Neuronal stem cell (in vitro differentiated cells): ENCODE measurements at places on chromosomes 16 and 17.

GRCh38 chr16:68061396-68061795 lies 23.8 kb upstream of the NFATC3 start:
- no peak for DNase-seq

GRCh38 chr17:38602956-38603785 lies 2.6 kb downstream of the SRCIN1 start:
- DNase-seq = no peak

DNA sequence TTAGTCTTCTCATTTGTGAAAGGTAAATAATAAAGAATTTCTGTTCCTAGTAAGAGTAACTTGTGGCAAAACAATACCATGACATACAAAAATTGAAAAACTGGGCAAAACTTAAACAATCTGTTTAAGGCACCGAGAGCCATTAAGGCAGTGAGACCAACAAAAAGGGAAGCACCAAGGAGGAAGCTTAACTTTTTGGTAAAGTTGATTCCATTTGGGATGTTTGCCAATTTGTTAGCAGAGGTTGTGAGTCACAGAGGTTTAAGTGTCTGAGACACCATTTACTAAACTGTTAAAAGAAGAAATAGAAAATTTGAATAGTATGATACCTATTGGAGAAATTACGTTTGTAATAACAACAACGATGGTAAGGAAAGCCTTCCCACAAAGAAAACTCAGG lies 4.9 kb downstream of the SLC35G3 start:
- DNase-seq = no peak

- DNase-seq = no peak
Measured at GRCh38 chr16:53212893-53213223, 158.1 kb downstream of the CHD9 start.

- no peak for DNase-seq
Measured at GRCh38 chr17:41973408-41973811, 6.8 kb downstream of the CNP start.

DNA sequence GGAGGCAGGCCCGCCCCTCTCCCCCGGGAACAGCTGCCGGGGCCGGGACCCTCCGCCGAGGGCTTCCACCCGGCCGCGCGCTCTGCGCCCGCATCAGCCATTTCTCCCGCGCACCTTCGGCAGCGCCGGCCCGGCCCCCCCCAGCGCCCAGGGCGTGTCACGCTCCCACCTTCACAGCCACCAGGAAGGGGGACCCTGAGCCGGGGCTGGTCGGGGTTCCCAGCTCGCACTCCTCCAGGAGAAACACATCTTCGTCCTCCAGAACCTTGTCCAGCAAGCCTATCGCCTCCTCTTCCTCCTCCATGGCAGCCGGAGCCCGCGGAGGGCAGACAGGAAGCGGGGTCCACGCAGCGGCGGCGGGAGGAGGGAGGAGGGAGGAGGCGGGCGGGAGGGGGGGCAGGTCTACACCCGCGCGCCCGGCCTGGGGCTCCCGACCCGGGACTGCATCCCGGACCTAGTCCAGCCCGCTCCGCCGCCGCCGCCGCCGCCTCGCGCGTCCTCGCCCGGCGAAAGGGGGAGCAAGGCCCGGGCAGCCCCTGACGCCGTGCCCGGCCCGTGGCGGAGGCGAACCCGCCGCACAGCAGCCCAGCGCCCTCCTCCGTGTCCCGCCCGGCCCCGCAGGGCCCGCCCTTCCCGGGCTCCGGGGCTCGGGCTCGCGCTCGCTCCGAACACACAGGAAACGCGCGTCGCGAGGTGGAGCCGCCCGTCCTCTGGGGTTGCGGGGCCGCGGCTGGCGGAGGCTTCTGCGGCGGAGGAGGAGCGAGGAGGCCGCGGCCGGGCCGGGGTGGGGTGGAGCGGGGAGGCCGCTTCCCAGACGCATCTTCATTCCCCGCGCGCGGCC lies 70.8 kb downstream of the ABR start:
- DNase-seq = no peak

DNA sequence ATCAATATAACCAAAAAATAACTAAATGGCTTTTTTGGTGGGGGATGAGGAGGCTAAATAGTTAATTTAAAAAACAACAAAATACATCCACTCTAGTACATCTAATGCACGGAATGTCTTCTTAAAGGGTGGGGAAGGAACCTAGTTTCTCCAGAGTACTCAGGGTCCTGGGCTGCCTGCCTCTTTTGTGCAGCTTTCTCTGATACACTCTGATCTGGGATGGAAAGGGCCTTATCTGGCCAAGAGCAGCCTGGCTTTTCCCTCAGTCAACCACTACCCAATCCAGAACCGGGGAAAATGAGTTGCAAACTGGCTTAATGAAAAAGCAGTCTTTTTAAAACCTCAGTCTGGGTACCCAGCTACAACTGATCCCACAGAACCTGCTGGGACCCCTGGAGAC lies 42.9 kb downstream of the DCUN1D3 start:
- no peak for DNase-seq

GRCh38 chr16:66923247-66923731 lies 2.0 kb downstream of the RRAD start:
- no peak for DNase-seq

- DNase-seq = no peak
Measured at GRCh38 chr17:57363580-57363979, 107.3 kb downstream of the MSI2 start.

DNA sequence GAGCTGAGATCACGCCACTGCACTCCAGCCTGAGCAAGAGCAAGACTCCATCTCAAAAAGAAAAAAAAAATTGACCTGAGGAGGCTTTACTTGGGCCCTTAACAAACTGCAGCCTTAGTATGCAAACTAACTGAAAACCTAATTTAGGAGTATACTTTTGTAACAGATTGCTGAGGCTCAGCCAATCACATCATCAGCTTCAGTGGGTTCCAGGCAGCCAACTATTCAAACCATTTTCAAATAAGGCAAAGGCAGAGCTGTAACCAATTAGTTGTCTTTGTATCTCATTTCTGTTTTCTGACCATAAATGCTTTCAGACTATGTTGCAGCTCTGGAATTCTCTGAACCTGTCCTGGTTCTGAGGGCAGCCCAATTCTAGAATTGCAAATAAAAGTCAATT lies 23.9 kb downstream of the RAD51D start:
- DNase-seq = no peak

DNA sequence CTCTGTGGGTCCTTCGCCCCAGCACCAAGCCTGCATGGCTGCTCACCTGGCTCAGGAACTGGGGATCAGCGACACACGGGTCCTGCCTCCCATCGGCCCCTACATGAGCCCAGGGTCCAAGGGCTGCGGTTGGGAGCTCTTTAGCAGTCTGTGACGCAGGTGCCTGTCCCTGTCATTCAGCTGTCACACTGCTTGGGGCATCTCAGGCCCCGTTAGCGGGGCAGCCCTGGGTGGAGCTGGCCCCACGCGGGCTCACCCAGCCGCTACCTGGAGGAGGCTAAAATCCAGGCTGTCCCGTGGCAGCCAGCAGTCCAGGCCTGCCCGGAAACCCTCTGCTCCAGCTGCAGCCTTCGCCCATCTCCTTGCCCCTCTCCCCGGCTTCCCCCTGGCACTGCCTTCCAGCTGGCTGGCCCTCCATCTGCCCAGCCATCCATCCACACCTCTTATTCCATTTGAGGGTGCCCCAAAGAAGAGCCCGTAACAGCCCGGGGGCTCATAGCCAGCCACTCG lies 3.3 kb downstream of the GCGR start:
- no peak for DNase-seq

GRCh38 chr17:20009302-20010098 lies at the start of gene SPECC1:
TSS of gene SPECC1 (plus strand) at chr17:20009359. CDS start at chr17:20096652, 87,293 bp downstream.
- peak; percentile 91 for DNase-seq

- no peak for DNase-seq
Measured at GRCh38 chr17:63918305-63918704, 334 bp downstream of the GH1 start.

DNA sequence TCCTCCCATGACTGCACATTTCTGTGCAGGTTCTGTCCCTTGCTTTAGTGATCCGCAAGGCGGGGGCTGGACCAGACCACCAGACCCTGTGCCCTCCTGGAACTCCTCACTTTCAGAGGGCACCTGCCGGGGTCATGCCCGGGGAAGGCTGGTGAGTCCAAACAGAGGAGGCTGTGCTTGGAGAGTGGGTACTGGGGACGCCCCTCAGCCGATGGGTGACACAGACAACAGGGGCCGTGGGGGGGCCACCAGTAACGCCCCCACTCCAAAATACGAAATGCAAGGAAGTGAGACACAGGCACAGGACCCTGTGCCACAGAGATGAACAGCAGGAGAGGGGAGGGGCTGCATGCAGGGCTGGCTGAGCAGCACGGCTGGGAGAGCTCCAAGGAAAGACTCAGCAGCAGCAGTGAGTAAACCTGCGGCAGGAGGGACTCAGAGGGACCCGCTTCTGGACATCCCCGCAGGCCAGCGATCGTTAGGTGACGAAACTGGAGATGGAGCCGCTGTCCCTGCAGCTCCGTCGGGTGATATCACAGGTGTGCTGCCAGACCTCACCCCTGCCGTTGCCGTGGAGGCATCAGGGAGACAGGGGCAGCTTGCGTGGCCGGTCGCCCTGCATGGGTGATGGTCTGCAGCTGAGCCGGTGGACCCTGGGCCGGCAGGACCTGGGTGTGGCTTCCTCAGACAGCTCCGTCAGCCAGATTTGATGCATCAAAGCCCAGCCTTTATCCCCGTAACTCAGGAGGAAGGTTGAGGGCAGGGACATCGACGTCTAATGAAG lies 71.2 kb upstream of the GNG13 start:
- no peak for DNase-seq

DNA sequence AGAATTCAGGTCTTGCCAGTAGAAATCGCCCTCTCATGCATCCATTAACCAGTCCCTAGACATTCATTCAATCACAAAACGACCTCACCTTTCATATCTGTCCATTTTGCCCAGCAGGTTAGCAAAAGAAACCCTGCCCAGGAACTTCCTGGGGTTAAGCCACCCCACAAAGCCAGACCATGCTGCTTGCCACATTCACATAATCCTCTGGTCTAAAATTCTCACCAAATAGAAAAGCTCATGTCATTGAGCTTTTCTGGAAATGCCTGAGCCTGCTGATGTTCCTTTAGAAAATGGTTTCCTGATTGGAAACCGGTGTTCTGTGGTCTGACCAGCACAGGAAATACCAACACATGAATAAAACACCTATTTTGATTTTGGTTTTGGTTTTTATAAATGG lies 21.6 kb upstream of the DYNLRB2 start:
- DNase-seq = no peak

DNA sequence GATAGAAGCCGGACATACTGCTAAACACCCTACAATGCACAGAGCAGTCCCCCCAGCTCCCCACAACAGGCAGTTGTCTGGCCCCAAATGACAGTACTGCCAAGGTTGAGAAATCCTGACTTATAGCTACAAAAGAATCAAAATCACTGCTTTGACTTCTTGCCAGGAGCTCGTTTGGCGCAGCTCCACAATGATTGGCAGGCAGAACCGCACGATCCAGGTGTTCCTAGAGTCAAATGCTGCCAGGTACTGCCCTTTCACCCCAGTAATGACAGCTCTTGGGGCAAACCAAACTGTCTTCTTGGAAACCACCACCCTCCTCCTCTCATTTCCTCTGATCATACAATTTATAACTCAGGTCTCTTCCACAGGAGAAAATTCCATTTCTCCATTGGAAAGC lies 2.2 kb upstream of the TMC5 start:
- no peak for DNase-seq

DNA sequence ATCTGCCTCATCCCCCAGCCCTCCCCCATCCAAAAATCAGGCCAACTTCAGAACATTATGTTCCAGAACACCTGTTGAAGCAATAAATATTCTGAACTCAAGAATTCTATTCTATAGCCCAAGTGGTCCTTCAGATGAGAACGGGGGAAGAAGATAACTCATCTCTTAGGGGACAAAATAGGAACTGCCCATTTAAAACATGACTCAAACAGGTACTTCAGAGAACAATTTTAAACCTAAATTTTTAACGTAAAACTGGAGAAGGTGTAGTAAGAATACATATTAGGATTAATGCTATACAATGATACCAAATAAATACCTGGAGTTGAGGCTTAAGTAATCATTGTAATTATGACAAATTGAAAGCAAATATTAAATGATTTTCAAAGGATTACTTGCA lies 112.1 kb downstream of the CDYL2 start:
- DNase-seq = no peak

DNA sequence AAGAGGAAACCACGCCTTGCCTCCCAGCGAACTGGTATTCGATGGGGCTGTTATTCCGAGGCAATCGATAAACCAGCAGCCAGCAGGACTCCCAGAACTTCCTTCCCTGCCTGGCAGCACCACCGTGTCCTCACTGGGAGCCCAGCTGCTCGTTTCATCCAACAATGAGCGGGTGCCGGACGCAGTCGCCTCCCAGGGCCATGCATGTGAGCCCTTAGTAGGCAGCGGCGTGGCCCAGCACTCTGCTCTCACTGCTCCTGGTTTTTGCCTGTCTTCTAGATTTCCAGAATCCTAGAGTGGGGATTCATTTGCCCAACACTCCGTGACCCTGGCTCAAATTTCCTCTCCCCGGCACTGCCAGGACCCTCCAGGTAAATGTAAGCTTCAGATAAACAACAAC lies 29.1 kb upstream of the RASD1 start:
- no peak for DNase-seq

DNA sequence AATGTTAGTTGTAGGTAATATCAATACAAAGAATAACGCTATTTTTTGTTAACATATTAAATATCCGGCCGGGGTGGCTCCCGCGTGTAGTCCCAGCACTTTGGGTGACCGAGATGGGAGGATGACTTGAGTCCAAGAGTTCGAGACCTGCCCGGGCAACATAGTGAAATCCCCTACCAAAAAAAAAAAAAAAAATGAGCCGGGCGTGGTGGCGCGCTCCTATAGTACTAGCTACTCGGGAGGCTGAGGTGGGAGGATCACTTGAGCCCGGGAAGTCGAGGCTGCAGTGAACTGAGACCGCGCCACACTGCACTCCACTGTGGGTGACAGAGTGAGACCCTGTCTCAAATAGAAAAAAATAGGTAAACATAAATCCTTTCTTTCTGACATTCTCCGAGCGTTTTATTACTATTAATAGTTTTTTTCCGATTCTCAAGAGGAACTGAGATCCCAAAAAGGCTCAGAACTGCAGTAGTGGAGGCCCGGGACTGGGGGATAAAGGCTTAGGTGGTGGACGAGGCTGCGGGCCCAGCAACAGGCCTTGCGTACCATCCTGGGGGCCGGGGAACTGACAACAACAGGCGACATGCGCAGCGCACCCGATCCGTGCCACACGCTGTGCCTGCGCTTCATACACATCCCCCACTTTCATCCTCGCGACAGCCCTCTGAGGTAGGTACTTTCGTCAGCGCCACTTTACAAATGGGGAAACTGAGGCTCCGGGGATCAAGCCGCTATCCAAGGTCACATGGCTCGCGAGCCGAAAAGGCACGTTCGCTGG lies 919 bp downstream of the N4BP1 start:
- no peak for DNase-seq

- no peak for DNase-seq
Measured at GRCh38 chr16:69469807-69470561, 45.6 kb downstream of the CYB5B start.

- DNase-seq = peak; percentile 58
Measured at GRCh38 chr17:37662353-37662752, 19.1 kb upstream of the DDX52 start.
